HuH-7.5 (cell line): ENCODE measurements at places on chromosomes 16 and 17.

DNA sequence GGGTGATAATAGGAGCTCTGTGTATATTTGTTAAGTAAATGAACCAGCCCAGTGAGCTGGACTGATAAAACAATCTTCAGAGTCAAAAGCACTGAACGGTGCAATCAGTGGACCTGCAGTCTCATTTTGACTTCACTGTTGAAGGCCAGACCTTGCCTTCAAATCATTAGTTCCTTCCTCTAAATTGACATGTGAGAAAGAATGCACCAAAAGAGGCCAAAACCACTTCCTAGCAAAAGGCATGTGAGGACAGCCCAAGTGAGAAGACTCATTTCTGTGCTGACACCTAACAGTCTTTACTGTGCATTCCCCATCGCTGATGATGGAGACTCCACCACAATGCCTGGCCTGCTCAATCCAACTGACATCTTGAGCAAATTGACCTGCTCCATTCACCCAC, 10.6 kb downstream of the GTF3C1 start:
- no peak for DNase-seq

- DNase-seq, result no peak
Measured at GRCh38 chr17:60769327-60769726, 91.7 kb downstream of the BCAS3 start.

GRCh38 chr16:35735403-35736251, 2276.2 kb downstream of the TP53TG3F start:
- no peak for DNase-seq

- DNase-seq, result no peak
Measured at GRCh38 chr17:43372273-43372911, 26.4 kb upstream of the ARL4D start.

DNA sequence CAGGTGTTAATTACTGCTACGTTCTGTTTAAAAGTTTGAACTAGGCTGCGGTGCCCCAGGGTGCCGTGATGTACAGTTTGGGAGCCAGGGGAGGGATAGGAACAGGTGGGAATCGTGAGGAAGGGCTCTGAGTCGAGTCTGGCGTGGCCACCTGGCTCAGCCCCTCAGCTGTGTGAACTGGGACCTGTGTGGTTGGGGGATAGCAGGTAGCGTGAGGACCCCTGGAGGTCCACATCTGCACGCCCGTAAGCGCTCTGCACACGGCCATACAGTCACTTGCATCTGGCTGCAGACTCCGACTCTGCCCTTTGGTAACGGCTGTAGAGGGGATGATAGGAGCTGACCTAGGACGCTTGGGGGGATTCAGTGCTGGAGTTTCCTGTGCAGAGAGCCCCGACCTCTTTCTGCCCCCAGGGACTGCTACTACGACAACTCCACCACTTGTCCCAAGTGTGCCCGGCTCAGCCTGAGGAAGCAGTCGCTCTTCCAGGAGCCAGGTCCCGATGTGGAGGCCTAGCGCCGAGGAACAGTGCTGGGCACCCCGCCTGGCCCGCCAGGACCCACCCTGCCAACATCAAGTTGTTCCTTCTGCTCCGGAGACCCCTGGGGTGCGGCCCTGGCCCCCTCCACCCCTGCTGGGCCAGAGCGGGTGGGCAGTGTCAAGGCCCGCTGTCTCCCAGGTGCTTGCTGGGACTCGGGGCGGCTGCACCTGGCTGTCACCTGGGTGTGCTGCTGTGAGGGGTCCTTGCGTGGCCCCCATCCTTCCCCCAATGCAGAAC, 17.1 kb downstream of the DEF8 start:
- no peak for DNase-seq

DNA sequence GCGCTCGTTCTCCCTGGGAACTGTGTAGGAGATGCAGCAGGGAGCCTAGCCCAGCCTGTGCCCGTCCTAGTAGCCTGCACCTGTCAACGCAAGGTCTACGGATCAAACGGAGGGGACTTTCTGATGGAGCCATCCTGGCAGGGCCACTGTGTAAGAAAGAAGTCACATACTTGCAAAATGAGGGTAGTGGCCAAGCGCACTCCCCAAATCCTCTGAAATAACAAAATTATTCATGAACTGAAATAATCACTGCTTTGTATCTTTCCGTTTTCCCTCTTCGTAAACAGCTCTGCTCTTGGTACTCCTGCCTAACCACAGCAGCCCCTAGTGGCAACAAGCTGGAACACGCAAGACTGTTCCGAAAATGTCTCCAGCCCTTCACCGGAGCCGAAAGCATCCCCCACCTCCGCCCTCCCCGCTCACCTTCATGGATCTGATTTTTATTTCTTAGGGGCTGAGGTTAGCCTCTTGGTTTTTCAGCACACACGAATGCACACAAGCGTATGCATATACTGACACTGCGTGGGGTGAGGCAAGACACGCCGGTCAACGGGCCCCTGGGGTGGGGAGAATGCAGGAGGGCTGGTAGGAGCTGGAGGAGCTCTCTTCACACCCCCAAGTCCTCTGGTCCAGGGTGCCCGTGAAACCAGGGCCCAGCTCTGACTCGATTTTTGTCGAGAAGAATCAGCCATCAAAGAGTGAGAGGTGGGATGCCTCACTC, 100.8 kb downstream of the ABCC12 start:
- DNase-seq, result peak; percentile 35

DNA sequence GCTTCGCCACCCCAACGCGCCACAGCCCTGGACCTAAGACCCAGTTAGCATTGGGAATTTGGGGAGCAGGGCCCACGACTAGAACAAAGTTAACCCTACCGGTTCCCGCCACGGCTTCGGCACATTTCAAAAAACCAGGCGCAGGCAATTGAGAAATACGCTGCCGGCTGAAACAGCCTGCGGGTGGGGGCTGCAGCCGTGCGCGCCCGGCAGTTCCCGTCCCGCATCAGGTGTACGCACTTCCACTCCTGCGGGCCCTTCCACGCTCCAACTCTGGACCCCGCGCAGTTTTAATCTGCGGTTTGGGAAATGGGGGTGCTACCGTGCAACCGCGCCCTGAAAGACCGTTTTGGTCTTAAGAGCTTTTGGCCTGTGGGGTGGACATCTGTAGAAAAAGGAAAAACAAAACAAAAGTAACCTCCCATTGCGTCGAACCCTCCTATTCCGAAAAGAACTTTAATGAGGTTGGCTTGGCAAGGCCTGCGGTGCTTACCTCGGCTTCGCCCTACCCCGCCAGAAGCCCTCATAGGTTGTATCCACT, 7.1 kb downstream of the IRX5 start:
- peak; percentile 23 for DNase-seq

DNA sequence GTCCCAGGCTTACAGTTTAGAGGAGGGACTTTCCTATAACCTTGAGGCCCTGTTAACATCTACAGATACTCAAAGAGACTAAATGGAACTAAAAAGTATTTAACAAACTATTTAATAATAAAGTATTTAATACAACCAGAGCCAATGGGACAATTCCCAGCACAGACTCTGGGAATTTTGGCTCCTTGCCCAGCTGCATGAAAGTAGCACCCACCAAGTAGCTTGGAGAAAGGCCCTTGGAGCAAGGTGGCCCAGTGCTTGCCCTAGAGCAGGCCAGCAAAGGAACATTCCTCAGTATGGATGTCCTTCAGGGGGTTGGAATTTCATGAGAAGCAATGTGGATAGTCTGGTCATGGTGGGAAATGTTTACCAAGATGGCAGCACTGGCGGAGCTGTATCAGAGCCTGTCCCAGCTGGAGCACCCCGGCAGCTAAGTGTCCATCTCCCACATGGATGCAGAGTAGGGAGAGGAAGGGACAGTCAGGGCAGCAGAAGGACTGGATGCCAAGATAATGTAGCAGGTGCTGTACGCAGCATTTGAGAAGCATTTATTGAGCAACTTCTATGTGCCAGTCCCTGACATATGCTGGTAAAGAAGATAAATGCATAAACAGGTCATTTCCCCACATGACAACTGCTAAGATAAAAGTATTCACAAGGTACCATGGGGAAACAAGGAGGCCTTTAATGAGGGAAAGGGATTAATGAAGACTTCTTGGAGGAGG, 5.2 kb upstream of the SMARCD2 start:
- DNase-seq, result no peak

- no peak for DNase-seq
Measured at GRCh38 chr16:75089486-75090202, 26.9 kb downstream of the LDHD start.

GRCh38 chr17:52470553-52470952, 312.0 kb upstream of the CA10 start:
- no peak for DNase-seq
